ENCODE measurements at places on chromosomes 12 and 14.

DNA sequence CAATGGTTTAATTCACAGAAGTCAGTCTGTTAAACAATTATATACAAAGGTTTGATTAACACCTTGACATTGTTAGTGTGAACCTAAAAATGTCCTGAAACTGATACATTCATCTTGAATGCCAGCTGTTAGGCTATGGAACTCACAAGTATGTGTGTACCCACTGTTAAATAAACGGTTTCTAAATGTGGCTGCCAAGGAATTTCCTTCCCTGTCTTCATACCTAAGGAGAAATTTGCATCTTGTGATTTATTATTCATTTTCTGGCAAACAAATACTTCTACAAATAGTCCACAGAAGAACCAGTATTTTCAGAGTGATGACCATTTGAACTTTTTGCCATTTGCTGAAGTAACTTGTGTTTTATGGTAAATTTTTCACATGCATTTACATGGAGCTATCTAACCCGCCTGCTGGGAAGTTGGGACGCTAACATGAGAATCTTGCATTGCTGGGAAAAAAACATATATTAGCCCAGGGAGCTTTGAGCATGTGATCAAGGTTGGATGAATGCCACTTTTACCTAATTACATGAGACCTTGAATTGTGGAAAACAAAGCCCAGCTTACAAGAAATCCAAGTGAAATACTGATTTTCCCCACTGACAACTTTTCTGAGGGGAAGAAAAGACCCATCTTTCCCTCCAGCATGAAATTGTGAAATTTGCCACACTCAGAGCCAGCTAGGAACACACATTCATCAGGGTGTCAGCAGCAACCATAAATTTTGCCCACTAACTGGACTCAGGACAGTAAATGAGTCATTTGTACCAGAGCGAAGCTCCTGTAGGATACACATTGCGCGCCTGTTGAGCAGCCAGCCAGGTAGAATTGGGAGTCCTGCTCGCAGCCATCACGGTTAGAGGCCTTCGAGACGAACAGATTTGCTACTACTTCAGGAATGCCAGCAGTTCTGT is 118.0 kb downstream of the KICS2 start:
- no peak for DNase-seq

- no peak for DNase-seq
Observed at GRCh38 chr12:9406564-9407424, 198.6 kb upstream of the PZP start.

DNA sequence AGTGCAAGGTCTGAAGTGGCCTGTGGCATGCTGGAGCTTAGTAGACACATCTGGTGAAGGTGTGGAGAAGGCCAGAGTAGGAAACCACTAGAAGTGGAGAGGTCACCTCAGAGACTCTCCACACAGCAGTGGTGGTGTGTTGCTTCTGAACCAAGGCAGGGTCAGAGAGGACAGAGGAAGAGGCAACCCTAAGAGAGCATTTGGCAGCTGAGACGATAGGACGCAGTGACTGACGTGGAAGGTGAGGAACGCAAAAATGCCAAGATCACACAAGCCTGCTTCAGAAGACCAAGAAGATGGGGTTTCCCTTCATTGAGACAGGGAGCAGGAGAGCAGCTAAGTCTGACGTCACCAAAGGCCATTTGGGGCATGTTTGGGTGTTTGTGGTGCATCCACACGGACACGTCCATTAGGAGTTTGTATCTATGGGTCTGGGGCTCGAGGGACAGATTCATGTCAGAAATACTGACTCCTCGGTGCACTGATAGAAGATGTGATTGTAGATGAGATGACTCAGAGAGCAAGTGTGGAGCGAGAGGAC is 338.1 kb downstream of the CACNA1C start:
- DNase-seq, result no peak

- DNase-seq, result no peak
Observed at GRCh38 chr12:2332236-2332635, 279.4 kb downstream of the CACNA1C start.

- DNase-seq, result no peak
Observed at GRCh38 chr12:108980831-108981618, 39.8 kb downstream of the SVOP start.

DNA sequence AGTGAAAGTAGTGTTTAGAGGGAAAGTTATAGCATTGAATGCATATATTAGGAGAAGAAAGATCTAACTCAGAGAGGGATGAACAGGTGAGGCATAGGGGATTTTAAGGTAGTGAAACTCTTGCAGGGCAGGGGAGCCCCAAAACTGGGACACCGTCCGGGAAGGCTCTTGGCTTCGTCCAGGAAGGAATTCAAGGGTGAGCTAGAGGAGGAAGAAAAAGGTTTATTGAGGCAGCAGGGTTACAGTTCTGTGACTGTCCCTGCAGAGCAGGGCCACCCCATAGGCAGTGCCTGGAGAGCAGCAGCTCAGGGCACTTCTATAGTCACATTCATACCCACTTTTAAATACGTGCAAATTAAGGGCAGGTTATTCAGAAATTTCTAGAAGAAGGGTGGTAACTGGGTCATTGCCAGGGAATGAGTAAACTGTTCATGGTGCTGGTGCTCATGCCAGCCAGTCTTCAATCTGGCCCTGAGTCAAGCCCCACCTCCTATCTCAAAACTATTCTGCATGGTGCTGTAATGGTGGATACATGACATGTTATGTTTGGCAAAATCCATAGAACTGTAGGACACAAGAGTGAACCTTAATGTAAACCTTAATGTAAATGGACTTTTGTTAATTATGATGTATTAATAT is 1.2 kb upstream of the OAS1 start:
- no peak for DNase-seq

GRCh38 chr12:103457471-103457870 is 38.3 kb downstream of the C12orf42 start:
- no peak for DNase-seq

DNA sequence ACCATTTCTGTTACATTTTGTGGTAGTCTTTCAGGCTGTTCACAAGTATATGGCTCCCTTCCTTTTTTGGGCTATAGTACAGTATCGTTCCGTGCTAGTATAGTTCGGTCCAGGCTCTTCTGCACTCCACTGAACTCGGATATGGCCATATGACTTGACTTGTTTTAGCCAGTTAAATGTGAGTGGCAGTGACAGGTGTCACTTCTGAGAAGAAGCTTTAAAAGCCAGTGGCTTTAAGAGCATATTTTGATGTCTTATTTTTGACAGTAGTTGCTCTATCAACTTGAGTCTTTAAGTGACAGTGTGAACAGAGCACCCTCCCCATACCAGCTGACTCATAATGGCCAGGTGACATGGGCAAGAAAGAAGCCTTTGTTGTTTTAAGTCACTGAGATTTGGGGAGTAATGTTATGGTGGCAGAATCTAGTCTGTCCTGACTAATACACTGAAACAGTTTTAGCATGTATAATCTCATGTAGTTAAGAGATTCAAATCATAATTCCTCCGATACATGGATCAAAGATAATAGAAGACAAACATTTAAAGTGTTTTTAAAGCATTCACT is 64.6 kb downstream of the ANO4 start:
- DNase-seq, result no peak

GRCh38 chr14:101965181-101965544 is 790 bp downstream of the DYNC1H1 start:
- DNase-seq, result peak; percentile 56

Data from NCI-H2107 (cell line).